ENCODE measurements at places on chromosomes 16 and 17.

DNA sequence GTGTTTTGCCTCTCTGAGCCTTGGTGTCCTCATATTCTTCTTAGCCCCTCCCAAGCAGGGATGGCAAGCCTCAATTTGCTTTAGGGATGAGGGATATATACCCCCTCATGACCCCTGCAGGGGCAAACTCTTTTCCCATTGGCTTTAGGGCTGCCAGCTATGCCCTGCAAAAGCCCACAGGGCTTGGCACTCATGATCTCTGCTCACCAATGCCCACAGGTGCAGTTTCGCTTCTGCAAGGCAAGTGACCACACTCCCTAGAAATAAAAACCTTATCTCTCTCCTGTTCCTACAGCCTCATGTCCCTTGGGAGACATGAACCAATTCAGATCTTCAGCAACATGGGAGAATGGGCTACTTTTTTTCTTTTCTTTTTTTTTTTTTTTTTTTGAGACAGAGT lies 8.8 kb downstream of the BEAN1 start:
- no peak for DNase-seq

- no peak for DNase-seq
Observed at GRCh38 chr16:84396537-84397008, 28.2 kb downstream of the ATP2C2 start.

GRCh38 chr17:50608700-50609379 lies 25.8 kb upstream of the ABCC3 start:
- DNase-seq = no peak

- DNase-seq = no peak
Observed at GRCh38 chr17:65297384-65297783, 160.2 kb downstream of the RGS9 start.

GRCh38 chr16:1407753-1408152 lies 6.8 kb downstream of the UNKL start:
- DNase-seq = no peak

- DNase-seq = no peak
Observed at GRCh38 chr17:66730461-66730923, 104.4 kb upstream of the CACNG5 start.

- no peak for DNase-seq
Observed at GRCh38 chr17:32226886-32227285, 38.7 kb upstream of the RHBDL3 start.

All from mesothelial cell of epicardium (in vitro differentiated cells).